Fibroblast of lung (primary cell): ENCODE measurements at places on chromosomes 5 and 9. TPM values are rescaled to one million over a fixed set of nuclear protein-coding genes. Genes with fewer than 3 reads are reported as not detected.

The NACC2 gene
- total RNA-seq = 18.2 and 18.5 TPM in 2 replicates

DNA sequence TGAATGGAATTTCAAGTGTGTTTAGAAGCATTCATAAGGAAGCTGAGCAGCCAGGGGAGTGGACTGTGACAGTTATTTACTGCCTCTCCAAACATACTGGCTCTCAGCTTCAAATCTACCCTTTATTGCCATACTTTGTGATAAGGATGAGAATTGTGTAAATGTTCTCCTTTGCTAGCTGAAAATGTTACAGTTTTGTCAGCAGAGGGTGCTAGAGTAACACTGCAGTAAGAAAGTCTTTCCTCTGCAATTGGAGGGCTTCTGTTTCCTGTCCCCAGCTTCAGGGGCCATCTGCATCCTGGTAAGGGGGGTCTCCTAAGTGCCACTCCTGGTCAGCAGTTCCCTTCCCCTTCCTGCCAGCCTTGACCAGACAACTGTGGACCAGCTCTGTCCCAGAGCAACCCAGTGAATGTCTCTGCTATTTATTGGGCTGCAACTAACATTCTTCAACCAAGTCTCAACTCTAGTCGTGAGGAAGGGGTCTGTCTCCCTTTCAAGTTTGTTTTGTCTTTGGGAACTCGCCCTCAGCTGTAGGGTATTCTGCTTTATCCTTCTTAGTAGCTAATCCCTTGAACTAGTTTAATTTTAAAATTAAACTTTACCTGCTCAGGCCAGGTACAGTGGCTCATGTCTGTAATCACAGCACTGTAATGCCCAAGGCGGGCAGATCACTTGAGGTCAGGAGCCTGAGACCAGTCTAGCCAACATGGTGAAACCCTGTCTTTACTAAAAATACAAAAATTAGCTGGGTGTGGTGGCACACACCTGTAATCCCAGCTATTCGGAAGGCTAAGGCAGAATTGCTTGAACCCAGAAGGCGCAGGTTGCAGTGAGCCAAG lies 45.3 kb downstream of the RAPGEF6 start:
- peak; percentile 61 for DNase-seq

DNA sequence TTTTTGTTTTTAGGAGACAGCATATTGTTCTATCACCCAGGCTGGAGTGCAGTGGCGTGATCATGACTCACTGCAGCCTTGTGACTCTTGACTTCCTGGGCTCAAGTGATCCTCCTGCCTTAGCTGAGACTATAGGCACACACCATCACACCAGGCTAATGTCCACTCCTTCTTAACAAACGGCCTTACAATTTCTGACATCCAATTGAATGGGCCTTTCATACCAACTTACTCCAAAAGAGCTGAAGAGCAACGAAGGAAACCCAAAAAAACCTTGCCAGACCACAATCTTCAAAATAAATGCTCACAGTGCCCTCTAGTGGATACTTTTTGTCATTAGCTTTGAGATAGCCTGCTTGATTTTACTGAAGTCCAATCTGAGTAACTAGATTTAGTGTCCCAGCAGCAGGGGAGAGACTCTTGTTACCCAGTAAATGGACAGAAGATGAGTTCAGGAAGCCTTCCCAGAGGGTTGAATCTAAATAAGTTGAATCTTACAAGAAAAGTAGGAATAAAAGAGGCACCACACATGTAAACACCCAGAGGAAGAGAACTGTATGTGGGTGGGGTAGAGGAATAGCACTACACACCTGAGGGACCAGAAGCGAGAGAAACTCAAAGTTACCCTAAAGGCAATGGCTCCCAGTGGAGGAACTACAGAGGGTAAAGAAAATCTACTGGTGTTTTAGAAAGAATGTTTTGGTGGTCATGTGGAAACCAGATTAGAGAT lies 9.3 kb downstream of the ZNF622 start:
- DNase-seq = peak; percentile 84

DNA sequence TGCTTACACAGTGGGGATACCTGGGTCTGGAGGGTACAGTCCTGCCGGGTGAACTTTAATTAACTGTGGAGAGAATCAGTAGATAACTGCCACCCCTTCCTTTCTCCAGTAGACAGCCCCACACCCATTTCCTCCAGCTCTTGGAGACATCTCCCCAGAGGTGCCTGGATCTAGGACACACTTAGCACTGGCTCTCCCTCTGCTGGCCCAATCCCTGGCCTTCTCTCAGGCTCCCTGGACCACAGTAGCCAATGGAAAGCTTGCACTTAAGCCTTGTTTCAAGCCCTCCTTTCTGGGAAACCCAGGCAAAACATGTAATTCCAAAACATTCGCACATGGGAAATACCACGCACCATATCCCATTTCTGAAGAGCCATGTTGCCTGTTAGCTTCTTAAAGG lies 169.2 kb upstream of the GAS1 start:
- no peak for DNase-seq

The PCDHGB7 gene
- total RNA-seq = 13.0 and 13.6 TPM in 2 replicates

The IFNA21 gene
- not detected in 2 replicates for total RNA-seq

DNA sequence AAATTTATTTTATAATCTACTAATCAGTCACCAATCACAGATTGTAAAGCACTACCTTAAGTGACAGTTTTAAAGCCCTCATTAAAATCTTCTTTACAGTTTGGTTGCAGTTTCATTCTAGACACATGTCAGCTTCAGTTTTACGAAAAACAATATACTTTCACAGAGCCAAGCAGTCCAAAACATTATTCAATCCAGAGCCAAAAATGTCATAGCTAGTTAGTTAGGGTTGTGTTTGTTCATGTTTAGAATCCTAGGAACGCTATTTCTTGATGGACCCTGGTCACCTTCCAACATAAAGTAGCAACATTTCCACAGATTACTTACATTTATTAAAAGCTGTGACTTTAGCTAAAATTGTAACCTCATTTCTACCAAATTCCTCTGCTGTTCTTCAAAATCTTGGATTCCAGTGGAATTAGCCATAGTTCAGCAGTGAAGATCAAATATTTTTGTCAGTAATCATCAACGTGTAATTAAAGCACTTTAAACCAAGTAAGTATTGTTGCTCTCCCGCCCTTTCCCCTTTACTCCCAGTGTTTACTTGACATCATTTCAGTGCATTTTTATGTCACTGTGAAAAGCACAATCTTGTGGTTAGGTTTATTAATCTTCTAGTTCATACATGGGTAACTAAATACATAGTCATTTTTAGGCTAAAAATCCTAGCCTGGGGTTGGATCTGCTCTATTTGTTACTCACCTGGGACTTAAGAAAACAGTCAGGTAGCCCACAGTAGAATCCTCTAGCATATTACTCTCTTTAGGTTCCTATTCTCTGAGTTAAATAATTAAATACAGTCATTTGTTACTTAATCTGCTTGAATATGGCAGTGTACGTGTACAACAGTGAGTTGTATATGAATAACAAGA lies 74.3 kb downstream of the NIPBL start:
- peak; percentile 86 for DNase-seq

DNA sequence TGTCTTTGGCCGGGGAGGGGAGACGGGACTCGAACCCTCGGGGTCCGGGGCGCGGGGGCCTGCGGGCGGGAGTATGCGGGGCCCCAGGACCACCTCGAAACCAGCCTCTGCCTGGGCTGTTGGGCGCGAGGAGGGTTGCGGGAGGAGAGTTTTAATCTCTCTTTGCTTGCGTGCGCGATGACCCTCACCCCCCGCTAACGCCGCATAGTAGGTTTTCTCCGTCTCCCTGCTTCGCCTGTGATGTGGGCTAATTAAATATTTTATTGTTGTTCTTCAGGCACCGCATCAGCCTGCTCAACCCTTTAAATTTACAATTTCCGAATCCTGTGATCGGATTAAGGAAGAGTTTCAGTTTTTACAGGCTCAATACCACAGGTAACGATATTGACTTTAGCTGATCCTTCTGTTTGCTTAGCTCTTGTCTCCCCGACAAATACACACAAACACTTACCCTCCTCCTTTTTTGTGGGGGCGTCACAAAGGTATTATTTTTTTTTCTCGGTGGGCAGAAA lies 1.7 kb downstream of the TLE4 start:
- DNase-seq = no peak

The GABRA1 gene
- not detected in 2 replicates for total RNA-seq
